Pancreas (tissue), 10 donors: ENCODE measurements at places on chromosomes 13 and 19.

DNA sequence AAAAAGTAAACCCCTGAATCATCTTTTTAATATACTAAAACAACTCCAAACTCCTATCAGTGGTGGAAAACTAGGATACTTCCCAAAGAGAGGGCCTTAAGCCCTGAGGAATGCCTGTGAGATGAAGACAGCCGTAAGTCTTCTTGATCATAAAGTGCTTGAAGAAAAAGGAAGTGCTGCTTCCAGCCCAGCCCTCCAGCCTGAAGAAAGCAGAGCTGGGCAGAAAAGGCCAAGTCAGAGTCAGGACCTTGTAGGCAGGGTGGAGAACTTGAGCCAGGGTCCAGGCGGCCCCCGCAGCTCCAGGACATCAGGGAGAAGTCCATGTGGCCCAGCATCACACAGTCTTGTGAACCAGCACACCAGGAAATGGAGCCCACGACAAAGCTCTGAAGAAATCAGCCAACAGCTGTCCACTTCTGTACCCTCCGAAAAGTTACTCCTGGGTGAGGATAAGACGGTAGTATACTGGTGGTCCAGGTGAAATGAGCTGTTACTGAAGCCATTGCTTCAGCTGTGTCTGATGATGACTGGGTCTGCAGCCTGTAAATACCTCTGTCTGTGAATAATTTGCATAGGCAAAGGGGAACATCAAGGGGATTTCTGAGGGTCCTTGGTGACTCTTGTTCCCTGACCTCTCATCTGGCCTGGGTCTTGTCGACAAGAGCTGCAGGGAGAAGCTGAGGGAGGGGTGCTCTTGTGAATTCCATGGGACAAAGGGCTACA, 18.7 kb upstream of the CRYL1 start:
- no peak for DNase-seq

GRCh38 chr13:51112771-51113170, 1.7 kb upstream of the C13orf42 start:
- DNase-seq: no peak

GRCh38 chr19:23785982-23786381, 27.3 kb upstream of the ZNF681 start:
- no peak for DNase-seq

DNA sequence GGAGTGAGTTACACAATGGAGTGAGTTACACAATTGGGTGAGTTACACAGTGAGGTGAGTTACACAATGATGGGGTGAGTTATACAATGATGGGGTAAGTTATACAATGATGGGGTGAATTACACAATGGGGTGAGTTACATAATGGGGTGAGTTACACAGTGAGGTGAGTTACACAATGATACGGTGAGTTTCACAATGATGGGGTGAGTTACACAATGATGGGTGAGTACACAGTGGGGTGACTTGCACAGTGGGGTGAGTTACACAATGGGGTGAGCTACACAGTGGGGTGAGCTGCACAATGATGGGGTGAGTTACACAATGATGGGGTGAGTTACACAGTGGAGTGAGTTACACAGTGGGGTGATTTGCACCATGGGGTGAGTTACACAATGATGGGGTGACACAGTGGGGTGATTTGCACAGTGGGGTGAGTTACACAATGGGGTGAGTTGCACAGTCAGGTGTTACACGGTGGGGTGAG, 52.5 kb upstream of the GAS6 start:
- DNase-seq: no peak

DNA sequence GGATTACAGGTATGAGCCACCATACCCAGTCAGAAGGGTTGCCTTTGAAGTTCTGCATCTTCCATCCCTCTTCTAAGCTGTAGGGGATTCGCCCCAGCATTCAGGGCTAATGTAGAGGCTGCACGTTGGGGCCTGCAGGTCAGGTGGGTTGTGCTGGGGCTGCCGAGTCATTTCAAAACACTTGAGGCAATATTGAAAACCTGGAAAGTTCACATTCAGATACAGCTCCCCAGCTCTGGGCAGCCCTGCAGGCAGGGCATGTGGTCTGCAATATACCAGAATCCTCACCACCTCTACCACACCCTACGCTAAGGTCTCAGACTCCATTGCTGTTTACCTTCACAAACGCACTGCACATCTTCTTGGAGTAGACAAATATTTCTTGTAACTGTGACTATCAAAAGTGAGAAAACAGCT, 24.6 kb downstream of the CCNE1 start:
- DNase-seq: peak; percentile 25
